ENCODE measurements at places on chromosomes 2 and 18.

- DNase-seq = no peak
Observed at GRCh38 chr18:63834471-63835113, 52.9 kb upstream of the SERPINB2 start.

DNA sequence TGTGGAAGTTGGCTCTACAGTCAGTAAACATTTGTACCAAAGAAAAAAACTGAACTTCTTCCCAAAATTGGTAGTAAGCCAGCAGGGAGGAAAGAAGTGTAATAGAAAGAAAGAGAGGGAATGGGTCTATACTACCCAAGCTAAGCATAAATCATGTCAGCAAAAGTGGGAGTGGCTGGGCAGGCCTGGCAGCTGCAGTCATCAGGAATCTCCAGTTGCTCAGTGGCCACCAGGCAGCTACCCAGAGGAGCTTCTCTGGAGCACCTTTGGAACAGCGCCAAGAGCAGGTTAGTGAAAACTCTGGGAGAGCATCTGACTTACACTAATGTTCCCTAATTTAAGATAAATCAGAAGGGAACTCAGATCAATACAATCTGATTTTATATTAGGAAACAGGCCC, 14.3 kb downstream of the FRZB start:
- no peak for DNase-seq

DNA sequence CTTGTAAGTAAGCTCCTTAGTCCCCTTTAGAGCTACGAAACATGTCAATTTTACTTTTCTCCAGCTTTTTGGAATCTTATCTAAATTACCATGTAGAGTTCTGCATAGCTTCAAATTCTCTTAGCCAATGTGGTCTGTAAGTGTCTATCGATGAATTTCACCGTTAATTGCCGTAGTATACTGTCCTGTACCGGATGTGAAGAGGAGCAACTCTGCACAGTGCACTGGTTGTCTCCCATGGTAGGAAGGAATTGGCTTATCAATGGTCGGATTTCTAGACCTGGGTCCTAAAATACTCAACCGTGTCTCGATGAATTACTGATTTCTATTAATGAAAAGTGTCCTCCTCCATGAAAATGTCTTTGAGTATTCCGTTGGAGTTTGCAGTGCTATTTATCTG, 1.9 kb downstream of the NOP58 start:
- no peak for DNase-seq

DNA sequence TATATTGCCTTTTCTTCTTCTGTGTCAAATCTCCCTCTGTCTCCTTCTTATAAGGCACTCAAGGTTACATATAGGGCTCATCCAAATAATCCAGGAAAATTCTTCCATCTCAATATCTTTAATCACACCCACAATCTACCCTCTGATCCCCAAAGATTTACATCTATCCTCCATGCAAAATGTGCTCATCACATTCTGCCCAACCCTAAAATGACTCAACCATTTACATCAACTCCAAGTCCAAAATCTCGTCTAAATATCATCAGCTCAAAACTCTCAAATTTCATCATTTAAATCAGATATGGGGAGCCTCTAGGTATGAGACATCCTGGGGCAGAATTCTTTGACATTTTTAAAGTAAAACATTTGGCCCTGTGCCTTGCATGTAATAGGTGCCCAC, 1349.8 kb downstream of the SUCLG1 start:
- DNase-seq = no peak

DNA sequence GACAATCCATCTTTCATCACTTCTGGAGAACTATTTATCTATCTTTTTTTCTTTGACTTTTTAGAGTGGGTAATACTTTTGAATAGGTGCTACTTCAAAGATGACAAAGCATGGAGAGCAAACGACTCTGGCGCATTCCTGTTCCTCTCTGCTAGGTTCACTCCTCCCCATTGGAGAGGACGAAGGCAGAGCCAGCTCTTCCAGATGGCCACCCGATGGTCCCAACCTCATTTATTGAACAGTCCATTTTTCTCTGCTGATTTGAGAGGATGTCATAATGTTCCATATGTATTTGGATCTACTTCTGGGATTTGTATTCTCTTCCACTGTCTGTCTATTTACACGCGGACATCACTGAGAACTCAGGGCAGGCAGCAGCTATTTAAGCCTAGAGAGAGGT, 284.3 kb upstream of the CXCR4 start:
- no peak for DNase-seq

DNA sequence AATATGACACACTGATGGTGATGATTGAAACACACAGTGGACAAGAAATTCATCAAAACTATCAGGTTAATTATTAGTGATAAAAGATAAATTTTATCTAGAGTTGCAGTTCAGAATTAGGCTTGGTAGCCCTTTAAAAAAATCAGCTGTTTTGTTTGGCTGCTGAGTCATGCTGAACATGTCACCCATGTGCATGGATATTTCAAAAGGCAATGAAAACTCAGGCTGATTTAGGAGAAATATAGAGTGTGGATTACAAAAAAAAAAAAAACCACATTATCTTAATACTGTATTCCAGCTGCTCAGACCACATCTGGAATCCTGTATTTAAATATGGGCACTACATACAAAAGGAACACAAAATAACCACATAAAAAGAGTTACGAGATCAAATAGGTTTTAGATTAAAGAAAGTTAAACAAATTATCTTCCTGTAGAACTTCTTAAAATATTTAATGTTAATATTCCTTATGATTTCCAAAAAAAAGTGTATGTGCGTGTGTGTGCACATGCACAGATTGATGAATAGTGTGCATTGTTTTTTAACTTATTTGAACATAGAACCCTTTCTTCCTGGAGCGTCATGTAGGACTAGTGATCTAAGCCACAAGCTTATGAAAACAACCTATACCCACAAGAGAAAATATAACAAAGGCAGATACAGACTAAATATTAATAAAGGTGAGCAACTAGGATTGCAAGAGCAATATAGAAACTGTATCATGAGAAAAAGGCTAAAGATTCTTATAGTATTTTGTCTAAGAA, 186.2 kb downstream of the STK39 start:
- no peak for DNase-seq

DNA sequence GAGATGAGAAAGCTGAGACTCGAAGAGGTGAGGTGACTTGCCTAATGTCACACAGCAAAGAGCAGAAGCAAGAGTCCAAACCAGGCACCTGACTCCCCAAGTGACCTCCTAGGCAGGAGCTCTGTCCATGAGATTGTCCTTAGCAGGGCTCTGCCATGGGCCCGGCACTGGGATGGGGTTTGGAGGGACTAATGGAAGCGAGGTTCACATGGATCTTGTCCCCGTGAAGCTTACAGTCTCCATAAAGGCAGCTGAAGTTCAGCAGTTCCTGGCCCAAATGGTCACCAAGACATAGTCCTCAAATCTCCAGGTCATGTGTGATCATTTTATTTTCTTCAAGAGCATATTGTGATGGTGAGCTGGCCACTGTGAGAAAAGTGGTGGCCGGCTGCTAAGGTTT, 57.0 kb upstream of the AFF3 start:
- no peak for DNase-seq

All from GM13977 (cell line).